Substantia nigra (tissue), 51 donors: ENCODE measurements at places on chromosomes 3 and 15.
A peak's percentile ranks its signal among the peaks of the same experiment; 100 is the strongest.

GRCh38 chr3:190048932-190049441, 71.7 kb downstream of the P3H2 start:
- DNase-seq = no peak

DNA sequence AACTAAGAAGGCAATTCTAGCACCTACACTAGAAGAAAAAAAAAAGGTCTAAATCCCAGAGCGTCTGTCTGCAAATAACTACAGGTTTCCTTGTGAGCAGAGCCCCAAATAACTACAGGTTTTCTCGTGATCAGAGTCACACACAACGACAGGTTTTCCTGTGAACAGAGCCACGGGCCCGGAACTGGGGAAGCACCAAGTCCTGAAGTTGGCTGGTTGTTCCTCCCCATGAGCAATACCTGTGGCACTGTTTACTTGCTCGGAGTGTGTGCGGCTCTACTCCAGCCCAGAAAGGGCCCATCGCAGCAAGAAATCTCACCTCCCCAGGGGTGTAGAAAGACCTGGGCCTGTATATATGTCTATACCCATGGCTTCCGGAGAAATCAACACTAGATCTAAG, 644 bp upstream of the MASP1 start:
- no peak for DNase-seq

DNA sequence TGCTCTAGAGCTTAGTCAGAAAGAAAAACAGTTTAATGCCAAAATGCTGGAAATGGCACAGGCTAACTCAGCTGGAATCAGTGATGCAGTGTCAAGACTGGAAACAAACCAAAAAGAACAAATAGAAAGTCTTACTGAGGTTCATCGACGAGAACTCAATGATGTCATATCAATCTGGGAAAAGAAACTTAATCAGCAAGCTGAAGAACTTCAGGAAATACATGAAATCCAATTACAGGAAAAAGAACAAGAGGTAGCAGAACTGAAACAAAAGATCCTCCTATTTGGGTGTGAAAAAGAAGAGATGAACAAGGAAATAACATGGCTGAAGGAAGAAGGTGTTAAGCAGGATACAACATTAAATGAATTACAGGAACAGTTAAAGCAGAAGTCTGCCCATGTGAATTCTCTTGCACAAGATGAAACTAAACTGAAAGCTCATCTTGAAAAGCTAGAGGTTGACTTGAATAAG, 150.5 kb upstream of the LRRFIP2 start:
- no peak for DNase-seq

DNA sequence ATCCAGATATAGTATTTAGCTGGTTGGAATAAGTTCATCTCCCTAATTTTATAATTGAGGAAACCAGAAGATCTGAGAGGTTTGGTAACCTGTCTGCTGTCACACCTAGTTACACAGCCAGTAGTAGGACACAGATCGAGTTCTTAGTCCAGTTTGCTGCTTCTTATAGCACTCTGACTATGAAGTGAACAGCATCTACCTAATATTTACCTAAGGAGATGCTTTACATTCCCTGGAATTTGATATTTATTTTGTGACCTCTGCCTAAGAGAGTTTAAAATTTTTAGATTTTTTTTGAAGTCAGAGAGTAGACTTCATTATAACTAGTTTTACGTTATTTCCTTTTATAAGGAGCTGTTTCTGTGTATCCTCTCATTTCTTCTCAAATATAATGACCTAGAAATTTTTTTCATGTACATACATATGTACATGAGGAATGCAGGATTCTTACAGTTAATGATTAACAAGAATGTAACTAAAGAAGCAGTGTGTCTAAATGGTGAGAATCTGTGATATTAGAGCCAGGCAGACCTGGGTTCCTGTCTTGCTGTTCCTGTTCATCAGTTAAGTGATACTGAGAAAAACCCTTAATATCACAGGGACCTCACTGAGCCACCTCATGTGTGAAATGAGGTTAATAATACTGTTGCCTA, 4.3 kb downstream of the ARHGEF26 start:
- no peak for DNase-seq

GRCh38 chr3:535566-536416, 339.2 kb downstream of the CHL1 start:
- DNase-seq = no peak

GRCh38 chr3:29168081-29168480, 112.8 kb upstream of the RBMS3 start:
- DNase-seq = no peak

GRCh38 chr15:80760960-80761359, 18.2 kb upstream of the CEMIP start:
- no peak for DNase-seq

GRCh38 chr3:136792556-136793330, 26.2 kb upstream of the SLC35G2 start:
- DNase-seq = no peak

DNA sequence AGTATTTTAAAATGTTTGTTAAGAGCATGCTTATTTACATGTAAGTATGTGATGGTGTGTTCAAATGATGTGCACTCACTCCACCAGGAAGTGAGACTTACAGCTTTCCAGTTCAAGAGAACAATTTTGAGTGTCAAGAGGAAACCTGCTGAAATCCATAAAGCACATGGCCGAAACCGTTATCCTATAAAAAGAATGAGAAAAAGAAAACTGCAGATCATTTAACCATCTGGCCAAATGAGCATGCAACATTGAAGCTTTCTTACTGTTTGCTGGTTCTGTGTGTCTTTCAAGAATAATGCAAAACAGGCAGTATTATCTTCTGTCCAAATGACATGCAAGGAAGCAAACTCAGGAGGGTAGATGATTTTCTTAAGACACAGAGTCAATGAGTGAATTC, 26.3 kb downstream of the GABRR3 start:
- DNase-seq = no peak

- DNase-seq = no peak
Observed at GRCh38 chr3:194758716-194759115, 73.0 kb downstream of the FAM43A start.

- DNase-seq = no peak
Observed at GRCh38 chr3:123576122-123576521, 8.7 kb downstream of the HACD2 start.

GRCh38 chr15:91426412-91426811, 326.4 kb downstream of the SV2B start:
- no peak for DNase-seq

- DNase-seq = no peak
Observed at GRCh38 chr3:43618142-43618541, 3.7 kb downstream of the ANO10 start.

- DNase-seq = no peak
Observed at GRCh38 chr3:123244128-123244527, 42.4 kb downstream of the SEC22A start.

DNA sequence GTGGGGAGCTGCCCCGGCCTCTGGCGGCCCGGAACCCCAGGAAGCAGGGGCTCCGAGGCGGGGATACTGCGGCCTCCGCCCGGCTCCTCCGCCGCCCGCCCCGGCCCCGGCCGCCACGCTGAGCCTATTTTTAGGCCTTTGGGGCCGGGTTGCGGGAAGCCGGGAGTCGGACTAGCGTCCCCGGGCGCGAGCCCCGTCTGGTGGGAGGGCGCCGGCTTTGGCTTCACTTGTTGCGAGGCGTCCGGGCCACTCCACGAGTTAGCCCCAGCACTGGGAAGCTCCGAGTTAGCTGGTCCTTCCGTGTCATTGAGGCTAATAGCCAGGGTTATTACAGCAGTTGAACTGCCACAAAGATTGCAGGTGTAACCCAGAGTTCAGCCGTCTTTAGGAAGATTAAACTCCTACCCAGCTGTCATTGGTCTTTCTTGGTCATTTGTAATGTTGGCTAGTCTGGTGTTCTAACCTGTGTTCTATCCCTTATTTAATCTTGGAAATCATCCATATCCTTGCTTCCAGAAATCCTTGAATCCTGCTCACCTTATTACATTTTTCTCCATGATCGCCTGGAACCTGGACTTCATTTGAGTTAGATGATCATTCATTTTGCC, 791 bp downstream of the GYG1 start:
- DNase-seq = peak; percentile 26

- no peak for DNase-seq
Observed at GRCh38 chr3:46953234-46954010, 23.1 kb downstream of the CCDC12 start.

- no peak for DNase-seq
Observed at GRCh38 chr3:187473778-187474406, 105.7 kb downstream of the RTP4 start.

DNA sequence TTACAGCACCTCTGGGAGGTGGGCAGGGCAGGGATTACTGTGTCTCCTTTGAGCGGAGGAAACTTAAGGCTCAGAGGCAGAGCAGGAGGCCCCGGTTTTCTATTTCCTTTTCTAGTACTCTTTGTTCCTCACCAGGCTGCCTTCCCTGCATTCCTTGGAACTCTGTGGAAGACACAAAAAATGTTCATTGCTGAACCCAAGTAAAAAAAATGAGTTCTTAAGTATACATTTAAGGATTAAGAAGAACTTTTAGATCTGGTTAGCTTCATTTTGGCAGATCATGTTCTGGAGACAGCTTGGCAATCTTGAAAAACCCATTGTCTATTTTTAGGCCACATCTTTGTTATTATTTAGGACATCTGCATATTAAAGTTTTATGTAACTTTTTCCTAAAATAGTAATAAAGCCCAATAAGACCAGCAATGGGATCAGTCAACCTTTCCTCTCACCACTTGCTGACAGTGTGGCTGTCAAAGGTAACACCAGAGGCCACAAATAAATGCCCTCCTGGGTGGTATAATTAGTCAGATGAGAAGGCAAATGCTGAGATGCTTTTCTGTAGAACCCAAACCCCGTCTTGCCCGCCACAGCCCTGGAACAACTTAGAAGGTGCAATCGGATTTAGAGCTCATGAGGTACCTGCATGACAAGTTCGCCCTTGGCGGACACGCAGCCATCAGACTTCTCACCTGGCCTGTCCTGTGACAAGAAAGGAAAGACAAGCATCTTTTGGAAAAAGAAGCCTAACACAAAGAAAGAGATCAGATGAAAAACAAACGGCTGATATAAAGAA, 97.2 kb downstream of the DGKG start:
- no peak for DNase-seq

DNA sequence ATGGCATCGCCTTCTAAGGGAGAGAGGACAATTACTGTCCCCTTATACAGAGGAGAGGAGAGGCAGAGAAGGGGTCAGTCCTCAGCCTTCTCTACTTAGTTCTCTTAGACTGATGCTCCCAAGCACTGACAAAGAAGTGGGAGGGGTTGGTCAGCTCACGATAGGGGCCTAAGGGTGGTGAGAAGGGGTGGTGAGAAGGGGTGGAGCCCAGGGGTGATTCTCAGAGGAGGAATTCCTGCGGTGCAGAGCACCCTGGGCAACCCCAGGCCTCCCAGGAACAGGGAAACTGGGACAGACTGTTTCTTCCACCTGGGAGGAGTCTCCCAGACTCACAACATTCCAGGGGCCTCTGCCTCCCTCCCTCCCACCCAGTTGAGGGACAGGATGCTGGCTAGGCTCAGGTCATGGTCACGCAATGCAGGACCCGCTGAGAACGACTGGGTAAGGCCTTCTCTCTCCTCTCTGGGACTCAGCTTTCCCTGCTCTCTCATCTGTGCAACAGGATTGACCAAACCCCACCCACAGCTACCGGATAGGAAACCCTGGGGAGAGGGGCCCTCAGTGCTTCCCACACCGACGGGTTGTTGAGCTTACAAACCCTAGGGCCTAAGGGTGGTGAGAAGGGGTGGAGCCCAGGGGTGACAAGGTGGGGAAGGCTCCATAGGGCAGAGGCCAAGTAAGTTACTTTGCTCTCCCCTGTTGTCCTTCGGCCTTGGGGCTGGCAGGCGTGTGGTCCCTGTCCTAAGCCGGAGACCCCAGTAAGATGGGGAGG, 1.5 kb downstream of the TPRA1 start:
- DNase-seq = no peak

GRCh38 chr15:41777421-41777973, 3.2 kb downstream of the MAPKBP1 start:
- no peak for DNase-seq

DNA sequence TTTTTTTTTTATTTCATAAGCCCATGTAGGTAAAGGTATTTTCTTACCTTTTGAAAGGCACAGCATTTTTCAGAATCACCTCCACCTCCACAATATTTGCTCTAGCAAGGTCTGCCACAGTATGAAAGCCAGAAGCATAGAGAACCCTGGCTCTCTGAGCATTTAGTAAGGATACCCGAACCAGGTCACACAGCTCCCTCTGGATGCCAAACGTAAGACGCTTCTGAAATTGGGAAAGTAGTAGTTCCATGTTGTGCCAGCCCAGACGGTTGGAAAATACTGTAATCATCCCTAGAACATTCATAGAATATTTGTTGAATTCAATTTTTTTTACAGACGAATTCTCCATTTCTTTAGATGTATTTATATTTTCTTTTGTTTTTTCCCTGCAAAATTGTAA, 52.4 kb downstream of the POLQ start:
- no peak for DNase-seq

- no peak for DNase-seq
Observed at GRCh38 chr3:176074096-176074495, 1123.2 kb downstream of the TBL1XR1 start.

GRCh38 chr3:188153437-188154013, 432 bp upstream of the LPP start:
- peak; percentile 71 for DNase-seq

GRCh38 chr15:80679167-80679803, 15.8 kb upstream of the ABHD17C start:
- DNase-seq = no peak

GRCh38 chr3:10366651-10367101, 45.8 kb upstream of the SEC13 start:
- no peak for DNase-seq

DNA sequence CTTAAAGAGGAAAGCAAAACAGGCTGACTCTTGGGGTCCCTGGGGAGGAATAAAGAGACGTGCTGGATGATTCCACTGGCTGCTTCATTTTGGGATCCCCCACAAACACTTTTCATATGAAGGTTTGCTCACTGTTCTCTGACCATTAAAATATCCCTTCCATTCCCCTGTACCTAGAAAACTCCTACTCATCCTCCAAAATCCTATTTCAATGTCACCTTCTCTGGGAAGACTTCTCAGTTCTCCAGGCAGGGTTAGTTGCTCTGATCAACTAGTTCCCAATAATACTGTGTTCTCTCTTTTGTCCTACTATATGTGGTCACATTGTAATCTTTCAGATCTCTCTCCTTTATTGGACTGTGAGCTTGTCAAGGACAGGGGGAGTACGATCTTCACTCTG, 19.0 kb downstream of the LARP6 start:
- DNase-seq = no peak

GRCh38 chr3:41710646-41711388, 251.1 kb downstream of the ULK4 start:
- DNase-seq = no peak

- DNase-seq = no peak
Observed at GRCh38 chr15:48929661-48930060, 34.1 kb downstream of the SHC4 start.

- no peak for DNase-seq
Observed at GRCh38 chr3:109927161-109927560, 589.8 kb upstream of the DPPA4 start.

DNA sequence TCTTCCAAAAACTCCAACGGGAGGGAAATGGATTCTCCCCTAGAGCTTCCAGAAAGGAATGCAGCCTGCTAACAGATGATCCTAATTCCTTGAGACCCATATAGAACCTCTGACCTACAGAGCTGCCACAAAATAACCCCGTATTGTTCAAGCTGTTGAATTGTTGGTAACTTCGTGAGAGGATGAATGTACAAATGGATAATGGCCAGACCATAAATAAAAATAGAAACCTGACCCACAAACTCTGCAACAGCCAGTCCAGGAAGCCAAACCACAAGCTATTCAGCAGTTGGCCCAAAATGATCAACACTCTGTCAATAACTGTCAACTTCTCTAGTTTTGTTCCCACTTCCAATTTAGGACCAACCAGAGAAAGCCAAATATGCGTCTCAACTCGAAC, 414.0 kb upstream of the ZNF717 start:
- no peak for DNase-seq

GRCh38 chr15:72034351-72034750, 83.6 kb downstream of the MYO9A start:
- DNase-seq = no peak
